Right hindlimb (tissue), 1 donor: ENCODE measurements at places on chromosomes 5 and 9.
A peak's percentile ranks its signal among the peaks of the same experiment; 100 is the strongest.

- DNase-seq, result no peak
Observed at GRCh38 chr5:12177225-12177624, 273.0 kb upstream of the CTNND2 start.

DNA sequence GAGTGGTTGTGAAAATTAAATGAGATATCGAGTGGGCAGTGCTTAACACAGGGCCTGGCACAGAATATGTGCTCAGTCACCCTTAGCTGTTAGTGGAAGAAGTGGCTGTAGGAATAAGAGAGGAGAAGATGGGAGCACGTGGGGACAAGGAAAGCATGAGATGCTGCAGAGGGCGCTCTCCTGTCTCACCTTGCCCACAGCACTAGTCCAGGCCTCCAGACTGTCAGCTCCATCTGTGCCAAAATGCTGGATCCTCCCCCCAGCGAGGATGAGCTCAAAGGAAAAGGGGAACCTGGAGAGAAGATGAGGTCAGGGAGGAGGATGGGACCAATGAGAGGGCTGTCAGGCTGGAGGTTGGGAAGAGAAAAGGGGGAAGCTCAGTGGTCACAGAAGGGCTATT lies 12.5 kb downstream of the ARAP3 start:
- no peak for DNase-seq

DNA sequence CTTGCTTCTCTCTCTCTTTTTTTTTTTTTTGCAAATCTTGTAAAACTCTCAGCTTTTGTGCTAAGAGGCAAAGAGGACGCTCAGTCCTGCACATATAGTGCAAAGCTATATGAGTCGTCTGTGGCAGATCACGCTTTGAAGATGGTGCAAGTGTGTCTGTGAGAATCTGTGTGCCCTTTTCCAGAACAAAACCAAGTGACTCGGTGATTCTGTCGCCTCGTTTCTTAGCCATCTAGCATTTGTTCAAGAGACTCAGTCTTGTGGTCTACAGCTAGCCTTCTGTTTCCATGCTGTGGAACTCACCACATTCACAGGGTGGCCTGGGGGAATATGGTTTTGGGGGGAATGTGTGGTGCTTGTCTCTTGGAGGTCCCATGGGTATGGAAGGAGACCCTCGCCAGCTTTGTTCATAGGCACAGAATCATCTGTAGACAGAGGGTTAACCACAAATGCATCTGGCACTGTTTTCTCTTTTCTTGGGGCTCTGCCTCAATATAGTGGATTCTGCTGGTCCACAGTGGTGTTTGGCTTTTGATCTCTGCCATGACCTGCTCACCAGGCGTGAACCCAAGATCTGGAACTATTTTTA lies 82.1 kb downstream of the C9orf152 start:
- peak; percentile 39 for DNase-seq

GRCh38 chr5:81140943-81141342 lies 92.2 kb upstream of the CKMT2 start:
- DNase-seq, result peak; percentile 85

- DNase-seq, result no peak
Observed at GRCh38 chr9:95819636-95820035, 55.9 kb upstream of the ERCC6L2 start.

DNA sequence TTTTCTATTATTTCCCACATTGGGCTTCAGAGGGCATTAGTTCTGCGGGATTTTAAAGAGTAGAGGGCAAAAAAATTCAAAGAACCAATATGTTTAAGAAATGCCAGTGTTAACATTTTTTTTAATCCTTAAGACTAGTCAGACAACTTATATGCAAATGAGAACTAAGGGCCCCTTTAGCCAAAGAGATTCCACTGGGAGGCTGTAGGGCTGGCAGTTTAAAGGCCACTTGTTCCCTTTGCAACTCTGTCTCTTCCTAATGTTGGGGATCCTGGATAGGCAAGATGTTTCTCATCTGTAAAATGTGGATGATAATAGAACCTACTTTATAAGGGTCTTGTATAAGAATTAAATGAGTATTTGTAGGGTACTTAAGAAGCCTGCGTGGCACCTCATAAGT lies 1395.9 kb downstream of the PTPRD start:
- no peak for DNase-seq

DNA sequence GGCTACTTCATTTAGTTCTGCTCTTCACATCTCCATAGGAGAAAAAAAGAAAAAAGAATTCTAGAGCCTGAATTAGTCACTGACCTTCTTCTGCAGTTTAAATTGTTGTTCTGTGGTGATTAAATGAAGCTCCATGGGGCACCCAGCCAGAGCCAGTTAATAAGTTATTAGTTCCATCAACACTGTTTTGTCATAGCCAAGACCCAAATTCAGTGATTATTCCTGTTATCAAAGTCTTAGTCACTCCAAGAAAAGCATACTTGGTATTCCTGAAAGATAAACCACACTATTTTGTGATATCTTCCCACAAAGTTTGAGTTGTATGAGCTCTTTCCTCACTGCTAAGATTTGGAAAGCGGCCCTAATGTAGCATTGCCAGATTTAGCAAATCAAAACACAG lies 134.8 kb upstream of the RGMB start:
- DNase-seq, result no peak

- no peak for DNase-seq
Observed at GRCh38 chr9:121474231-121474947, 25.3 kb downstream of the GGTA1 start.

DNA sequence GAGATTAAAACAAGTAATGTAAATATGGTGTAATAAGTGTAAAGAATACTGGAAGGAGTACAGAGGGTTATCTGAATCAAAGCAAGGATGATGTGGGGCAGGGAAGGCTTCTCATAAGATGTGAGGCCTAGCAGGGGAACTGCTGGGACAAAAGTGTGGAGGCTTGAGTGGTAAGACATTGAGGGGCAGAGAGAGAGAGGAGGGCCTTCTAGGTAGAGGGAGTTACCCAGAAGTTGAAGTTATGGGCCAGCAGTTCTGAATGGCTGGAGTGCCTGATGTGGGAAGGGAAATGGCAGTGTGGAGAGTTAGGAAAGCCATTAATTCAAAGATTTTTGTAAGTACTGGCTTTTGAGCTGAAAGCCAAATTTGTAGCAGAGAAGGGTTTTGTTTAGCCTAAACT lies 36.8 kb downstream of the CPEB4 start:
- no peak for DNase-seq

- DNase-seq, result no peak
Observed at GRCh38 chr9:136050266-136050700, 44.8 kb downstream of the NACC2 start.

DNA sequence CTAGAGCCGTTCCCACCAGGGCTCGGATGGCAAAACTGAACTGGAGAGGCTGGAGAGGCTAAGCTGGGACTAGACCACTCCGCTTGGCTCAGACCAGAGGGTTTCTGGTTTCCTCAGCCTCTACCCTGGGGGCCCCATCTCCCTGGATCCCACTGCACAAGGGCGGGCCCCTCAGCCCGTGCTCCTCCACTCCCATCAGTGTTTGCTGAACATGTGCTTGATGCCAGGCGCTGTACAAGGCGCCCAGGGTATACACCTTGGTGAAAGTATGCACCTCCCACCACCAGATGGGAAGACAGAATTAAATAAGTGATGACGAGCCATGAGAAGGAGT lies 18.0 kb downstream of the GPX3 start:
- DNase-seq, result peak; percentile 35
